CD4-positive, alpha-beta T cell (primary cell): ENCODE measurements at places on chromosomes 2 and 18.

DNA sequence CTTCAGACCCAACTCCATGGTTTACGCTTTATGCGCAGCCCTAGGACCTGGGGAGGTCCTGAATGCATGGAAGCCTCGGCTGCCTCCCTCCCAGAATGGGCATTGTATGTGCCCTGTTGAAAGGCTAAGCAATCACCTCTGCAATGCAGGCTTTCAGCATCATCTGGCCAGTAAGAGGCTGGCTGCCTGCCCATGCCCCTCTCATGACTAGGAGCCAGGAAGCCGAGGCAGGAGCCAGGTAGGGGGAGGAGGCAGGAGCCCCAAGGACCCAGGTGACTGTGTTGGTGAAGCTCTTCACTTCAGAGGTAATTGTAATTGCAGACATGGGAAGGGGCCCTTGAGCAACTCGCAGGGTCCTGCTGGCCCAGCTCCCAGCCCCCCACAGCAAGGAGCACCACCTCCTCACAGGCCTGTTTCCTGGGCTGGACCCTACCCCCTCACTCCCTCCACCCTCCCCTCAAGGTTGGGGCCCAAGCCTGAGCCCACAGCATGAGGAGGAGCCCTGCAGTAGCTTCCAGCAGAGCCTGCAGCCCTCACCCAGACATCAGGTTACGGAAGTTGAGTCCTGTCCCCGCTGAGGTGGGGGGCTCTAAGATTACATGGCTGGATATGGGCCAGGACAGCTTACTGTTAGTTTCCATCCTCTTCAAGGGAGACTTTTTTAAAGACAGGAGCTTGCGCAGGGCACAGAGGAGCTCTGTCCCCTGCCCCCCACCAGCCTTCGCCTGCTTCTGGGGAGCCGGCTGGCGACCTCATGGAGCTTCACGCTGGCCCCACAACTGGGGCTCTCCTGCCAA is 21.9 kb downstream of the CRACDL start:
- no peak overlapping the region for H3K4me3 ChIP-seq
- no peaks in the 10 kb centered on the region for H3K36me3 ChIP-seq
- peaks cover 9% of the 10 kb centered on the region for H3K4me1 ChIP-seq
- H3K27ac ChIP-seq, result no peak overlapping the region
- H3K27me3 ChIP-seq, result peaks cover 4% of the 10 kb centered on the region

DNA sequence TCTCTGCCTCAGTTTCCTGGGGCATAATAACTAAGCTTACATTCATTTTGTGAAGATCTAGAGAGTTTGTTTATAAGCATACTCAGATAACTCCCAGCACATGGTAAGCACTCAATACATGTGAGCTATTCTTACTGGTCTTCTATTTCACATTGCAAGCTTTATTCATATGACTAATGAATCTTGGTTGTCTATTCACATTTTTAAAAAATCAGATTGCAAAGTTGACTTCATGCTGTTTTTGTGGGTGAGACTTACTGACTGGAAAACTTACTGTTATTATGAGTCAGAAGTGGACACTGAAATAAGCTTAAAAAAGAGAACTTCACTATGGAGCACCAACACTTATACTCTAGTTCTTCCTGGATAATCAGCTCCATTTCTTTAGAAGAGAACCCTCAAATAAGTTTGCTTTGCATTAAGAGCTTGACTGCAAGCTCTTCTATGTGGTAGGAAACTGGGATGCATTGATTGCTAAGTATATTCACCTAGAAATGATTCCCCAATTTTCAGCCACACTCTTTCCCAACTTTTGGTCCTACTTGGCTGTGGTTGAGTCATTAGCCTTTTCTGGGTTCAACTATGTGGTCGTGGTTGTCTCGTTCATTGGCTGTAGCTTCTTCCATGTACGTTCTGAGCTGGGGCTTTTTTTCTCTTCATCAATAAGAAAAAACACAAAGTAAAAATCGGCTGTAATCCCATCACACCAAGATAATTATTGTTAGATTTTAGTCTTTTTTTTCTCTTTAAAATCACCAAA is 29.5 kb upstream of the RBMS1 start:
- H3K27me3 ChIP-seq, result no peaks in the 10 kb centered on the region
- no peaks in the 10 kb centered on the region for H3K36me3 ChIP-seq
- no peaks in the 10 kb centered on the region for H3K4me1 ChIP-seq
- DNase-seq, result no peak
- no peak overlapping the region for H3K27ac ChIP-seq

- H3K4me3 ChIP-seq, result no peak overlapping the region
- no peak for DNase-seq
- H3K36me3 ChIP-seq, result no peaks in the 10 kb centered on the region
Measured at GRCh38 chr18:46312221-46312620, 208.0 kb downstream of the HAUS1 start.

DNA sequence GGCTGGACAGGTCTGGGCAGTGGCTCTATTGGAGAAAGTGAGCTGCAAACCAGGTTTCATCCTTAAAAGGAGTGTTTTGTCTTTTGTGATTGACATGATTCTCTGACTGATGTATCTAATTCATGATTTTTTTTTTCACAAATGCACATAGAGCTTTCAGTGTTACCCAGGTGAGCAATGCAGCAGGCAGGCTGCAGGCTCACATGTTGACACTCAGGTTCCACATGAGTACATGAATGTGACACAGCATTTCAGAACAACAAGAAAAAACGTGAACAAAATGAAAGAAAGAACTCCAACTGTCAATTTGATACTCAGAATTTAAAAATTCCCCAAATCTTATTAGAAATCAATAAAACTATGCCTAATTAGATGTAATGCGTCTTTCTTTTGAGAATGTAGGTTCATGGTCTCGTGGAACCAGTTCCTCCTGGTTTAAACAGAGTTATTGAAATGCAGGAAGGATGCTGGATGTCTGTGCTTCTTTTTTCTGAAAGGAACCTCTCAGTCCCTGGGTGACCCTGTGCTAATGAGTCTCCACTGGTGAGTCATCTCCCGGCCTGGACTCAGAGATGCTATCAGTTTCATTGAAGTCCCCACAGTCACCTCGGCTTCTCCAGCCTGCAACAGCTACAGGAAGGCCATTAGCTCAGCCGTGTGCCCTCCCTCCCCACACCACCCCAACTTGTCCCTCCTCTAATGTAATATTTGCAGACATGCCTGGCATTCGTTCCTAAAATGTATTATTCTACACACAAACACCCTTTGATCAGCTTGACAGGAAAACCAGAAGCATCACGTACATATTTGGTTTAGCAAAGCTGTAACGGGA is 430.4 kb downstream of the LPIN1 start:
- no peaks in the 10 kb centered on the region for H3K27me3 ChIP-seq
- peak overlapping the region; percentile 13 for H3K27ac ChIP-seq
- DNase-seq, result peak; percentile 21
- H3K4me1 ChIP-seq, result peaks cover 31% of the 10 kb centered on the region
- H3K36me3 ChIP-seq, result no peaks in the 10 kb centered on the region
- no peak overlapping the region for H3K4me3 ChIP-seq
